ENCODE measurements at places on chromosomes 3 and 15. TPM values are rescaled to one million over a fixed set of nuclear protein-coding genes. Genes with fewer than 3 reads are reported as not detected.

DNA sequence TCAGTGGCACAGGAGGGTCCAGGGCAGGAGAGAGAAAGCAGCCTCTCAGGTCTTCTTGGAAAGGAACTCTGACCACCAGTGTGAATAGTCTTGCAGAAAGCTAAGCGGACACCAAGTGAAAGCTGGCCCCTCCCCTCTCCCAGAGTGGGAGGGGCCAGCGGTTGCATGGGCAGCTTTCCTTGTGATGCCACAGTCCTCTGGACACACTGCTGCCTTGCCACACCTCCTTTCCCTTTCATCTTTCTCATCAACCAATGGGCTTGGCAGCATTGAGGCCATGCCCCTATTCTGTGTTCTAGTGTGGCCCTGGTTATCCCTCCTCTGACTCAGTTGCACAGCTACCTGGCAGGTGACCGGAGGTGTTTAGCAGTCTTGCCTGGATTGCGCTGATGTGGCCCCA is 49.7 kb upstream of the GOLGA6B start:
- no peak for DNase-seq
- H3K27ac ChIP-seq: no peak overlapping the region
- H3K36me3 ChIP-seq: no peaks in the 10 kb centered on the region
- no peaks in the 10 kb centered on the region for H3K4me1 ChIP-seq
- no peaks in the 10 kb centered on the region for H3K27me3 ChIP-seq

GP5 gene
- total RNA-seq: not detected

ERICH6 gene
- not detected for total RNA-seq

DNA sequence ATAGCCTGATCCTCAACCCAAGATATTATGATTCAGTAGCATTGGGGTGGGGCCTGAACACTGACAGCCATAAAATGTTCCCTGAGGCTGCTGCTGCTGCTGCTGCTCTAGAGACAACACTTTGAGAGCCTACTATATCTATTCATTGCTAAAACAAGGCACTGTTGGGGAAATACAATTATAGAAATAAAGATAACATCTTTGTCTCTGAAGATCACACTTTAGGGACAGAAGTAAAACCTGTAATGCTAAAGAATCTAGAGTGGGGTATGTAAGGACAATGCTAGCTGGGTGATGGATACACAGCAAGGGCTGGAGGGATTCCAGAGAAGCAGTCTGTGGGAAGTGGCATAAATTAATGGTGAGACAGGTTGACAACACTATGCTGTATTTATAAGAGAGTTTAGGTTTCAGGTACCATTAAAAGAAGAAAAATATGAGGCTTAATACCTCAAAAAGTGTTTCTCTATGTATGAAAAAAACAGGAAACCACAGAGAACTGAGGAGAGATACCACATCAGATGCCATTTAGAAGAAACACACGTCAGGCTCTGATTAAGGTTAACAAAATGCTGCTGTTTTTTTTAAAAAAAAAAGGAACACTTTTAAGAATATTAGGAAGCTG is 115.9 kb downstream of the CBLB start:
- DNase-seq: no peak
- no peak overlapping the region for H3K4me3 ChIP-seq
- no peak overlapping the region for H3K27ac ChIP-seq
- H3K4me1 ChIP-seq: no peaks in the 10 kb centered on the region
- no peaks in the 10 kb centered on the region for H3K27me3 ChIP-seq

- no peaks in the 10 kb centered on the region for H3K27me3 ChIP-seq
- H3K4me3 ChIP-seq: no peak overlapping the region
- no peak overlapping the region for H3K27ac ChIP-seq
- H3K36me3 ChIP-seq: peaks cover 7% of the 10 kb centered on the region
These were observed 32.8 kb downstream of the ZXDC start for GRCh38 chr3:126442856-126443242.

- H3K27me3 ChIP-seq: no peaks in the 10 kb centered on the region
- no peak overlapping the region for H3K4me3 ChIP-seq
- no peaks in the 10 kb centered on the region for H3K36me3 ChIP-seq
These were observed 179.1 kb downstream of the SLC9A9 start for GRCh38 chr3:143668924-143669790.

- H3K36me3 ChIP-seq: no peaks in the 10 kb centered on the region
- no peak overlapping the region for H3K4me3 ChIP-seq
- no peaks in the 10 kb centered on the region for H3K27me3 ChIP-seq
- H3K27ac ChIP-seq: no peak overlapping the region
These were observed 36.0 kb downstream of the ARHGAP31 start for GRCh38 chr3:119330181-119330580.

DNA sequence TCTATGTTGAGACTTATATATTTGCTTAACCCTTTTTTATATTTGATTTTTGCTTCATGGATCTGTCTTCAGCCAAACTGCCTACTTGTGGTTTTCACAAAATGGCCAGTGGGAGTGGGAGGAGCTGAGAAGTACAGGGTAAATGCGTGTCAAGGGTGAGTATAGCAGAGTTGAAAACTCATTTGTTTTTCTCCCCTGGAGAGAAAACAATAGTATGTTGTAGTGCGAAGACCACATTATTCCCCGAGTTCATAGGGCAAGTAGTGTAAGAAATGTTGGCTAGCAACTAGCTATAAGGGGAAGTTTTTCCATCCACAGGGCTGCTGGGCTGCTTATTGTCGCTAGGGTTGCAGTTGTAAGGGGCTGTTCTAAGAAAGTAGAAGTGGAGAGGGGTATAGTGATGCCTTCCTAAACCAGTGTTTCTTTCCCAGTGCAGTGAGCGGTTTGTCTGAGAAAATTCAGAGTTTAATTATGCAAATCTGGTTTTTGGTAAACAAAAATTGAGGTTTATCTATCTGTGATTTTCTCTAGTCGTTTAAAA is 153.8 kb upstream of the AZI2 start:
- H3K36me3 ChIP-seq: no peaks in the 10 kb centered on the region
- H3K27me3 ChIP-seq: no peaks in the 10 kb centered on the region
- peaks cover 4% of the 10 kb centered on the region for H3K4me1 ChIP-seq
- H3K4me3 ChIP-seq: no peak overlapping the region
- no peak overlapping the region for H3K27ac ChIP-seq

GRCh38 chr15:72733941-72734738 is 48.1 kb downstream of the BBS4 start:
- no peak overlapping the region for H3K27ac ChIP-seq
- no peaks in the 10 kb centered on the region for H3K27me3 ChIP-seq
- peaks cover 21% of the 10 kb centered on the region for H3K4me1 ChIP-seq
- H3K36me3 ChIP-seq: peaks cover 18% of the 10 kb centered on the region
- no peak for DNase-seq

- no peak overlapping the region for H3K4me3 ChIP-seq
- no peaks in the 10 kb centered on the region for H3K27me3 ChIP-seq
- no peaks in the 10 kb centered on the region for H3K36me3 ChIP-seq
- H3K4me1 ChIP-seq: peaks cover 88% of the 10 kb centered on the region
- no peak for DNase-seq
These were observed 8.0 kb downstream of the TBC1D2B start for GRCh38 chr15:78069462-78070029.

DNA sequence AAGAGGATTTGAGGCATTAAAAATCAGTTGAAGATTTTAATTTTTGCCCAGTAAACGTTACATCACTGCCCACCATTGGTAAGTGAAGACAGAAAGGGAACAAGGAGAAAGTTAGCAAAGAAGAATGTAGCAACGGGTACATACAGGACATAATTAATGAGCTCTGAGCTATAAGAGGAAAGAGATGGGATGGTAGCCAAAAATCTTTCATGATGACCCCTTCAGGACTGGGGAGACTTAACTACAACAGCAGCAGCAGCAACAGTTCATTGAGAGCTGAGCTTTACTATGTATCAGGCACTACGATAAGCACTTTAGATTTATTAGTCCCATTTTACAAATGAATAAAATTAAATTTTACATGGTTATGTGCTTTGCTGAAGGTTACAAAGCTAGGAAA is 18.4 kb downstream of the EMC4 start:
- H3K27me3 ChIP-seq: no peaks in the 10 kb centered on the region
- no peak overlapping the region for H3K4me3 ChIP-seq
- DNase-seq: no peak
- no peaks in the 10 kb centered on the region for H3K36me3 ChIP-seq
- no peak overlapping the region for H3K27ac ChIP-seq
- no peaks in the 10 kb centered on the region for H3K4me1 ChIP-seq

DNA sequence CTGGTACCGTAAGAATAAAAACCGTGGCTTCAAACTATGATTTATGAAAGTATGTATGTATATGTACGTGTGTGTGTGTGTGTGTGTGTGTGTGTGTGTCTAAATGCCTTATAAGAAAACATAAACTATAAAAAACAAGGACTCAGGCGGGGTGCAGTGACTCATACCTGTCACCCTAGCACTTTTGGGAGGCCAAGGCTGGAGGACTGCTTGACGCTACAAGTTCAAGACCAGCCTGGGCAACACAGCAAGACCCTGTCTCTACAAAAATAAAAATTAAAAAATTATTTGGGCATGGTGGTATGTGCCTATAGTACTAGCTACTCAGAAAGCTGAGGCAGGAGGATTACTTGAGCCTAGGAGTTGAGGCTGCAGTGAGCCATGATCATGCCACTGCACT is 29.1 kb downstream of the CCPG1 start:
- H3K27me3 ChIP-seq: no peaks in the 10 kb centered on the region
- no peaks in the 10 kb centered on the region for H3K4me1 ChIP-seq
- no peak for DNase-seq
- no peak overlapping the region for H3K4me3 ChIP-seq
- H3K36me3 ChIP-seq: peaks cover 18% of the 10 kb centered on the region
- no peak overlapping the region for H3K27ac ChIP-seq

TMC3 gene
- total RNA-seq: 0.33 TPM

DNA sequence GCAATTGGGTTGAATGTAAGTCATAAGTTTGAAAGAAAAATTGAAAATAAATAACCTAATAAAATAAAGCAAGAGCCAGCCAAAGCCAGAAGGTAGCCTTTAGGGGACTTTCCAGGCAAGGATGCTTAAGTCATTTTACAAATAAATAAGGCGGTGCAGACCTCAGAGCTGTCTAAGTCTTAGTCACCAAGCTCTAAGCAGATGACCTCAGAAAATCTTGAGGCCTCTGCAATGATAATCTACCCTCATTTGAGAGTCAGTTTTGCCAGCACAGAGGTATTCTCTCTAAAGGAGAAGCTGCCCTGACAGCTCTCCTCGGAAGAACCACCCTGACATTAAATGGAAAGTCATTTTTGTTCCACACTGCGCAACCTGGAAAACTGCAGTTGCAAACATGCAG is 113.9 kb downstream of the OXNAD1 start:
- no peak overlapping the region for H3K4me3 ChIP-seq
- no peaks in the 10 kb centered on the region for H3K27me3 ChIP-seq
- H3K4me1 ChIP-seq: no peaks in the 10 kb centered on the region
- DNase-seq: no peak
- H3K27ac ChIP-seq: no peak overlapping the region
- H3K36me3 ChIP-seq: no peaks in the 10 kb centered on the region

DNA sequence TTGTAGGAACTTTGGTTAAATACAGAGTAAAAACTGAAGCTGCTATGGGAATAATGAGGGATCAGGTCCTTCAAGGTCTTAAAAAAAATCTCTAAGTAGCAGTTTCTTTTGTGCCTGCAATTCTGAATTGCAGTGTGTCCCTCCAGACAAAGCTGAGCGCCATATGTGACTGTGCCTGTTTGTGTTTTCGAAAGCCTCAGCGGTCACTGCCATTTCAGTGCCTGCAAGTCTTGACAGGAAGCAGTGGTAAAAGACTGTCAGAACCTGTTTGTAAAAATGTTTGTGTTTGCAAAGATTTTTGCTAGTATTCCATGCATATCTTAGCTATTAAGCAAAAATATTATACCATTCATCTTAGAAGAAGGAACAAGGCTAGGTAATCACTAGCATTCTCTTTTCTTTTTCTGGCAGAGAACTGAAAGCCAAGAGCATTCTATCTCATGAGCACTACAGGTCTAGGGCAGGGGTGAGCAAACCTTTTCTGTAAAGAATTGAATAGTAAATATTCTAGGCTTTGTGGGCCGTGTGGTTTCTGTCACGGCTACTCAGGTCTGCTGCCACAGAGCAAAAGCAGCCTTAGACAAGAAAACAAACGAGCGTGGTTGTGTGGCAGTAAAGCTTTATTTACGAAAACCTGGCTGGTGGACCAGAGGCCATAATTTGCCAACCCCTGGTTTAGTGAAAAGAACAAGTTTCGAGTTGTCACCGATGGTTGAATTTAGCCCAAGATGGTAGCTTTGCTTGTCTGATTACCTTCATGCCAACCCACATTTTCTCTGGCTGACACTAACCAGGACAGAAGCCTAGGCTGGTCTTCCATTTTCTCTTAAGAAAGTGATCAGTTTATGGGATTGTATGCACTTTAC is 134.4 kb downstream of the CACNA1D start:
- no peaks in the 10 kb centered on the region for H3K27me3 ChIP-seq
- H3K27ac ChIP-seq: no peak overlapping the region

DNA sequence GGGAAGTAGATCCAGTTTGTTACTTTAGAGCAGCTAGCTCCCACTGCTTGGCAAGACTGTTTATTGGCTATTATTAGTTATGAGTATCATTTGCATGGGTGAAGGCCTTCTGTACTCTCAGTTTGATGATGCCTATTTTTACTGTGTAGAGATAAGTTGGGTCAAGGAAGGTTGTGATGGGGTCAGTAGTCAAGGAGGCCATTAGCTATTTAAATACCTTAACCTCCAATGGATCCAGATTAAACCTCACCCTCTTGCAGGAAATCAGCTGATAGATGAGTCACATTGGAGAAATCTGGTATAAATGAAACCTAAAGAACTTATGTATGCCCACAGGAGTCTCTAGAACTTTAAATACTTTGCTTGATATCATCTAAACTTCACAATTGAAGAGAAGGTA is 45.0 kb downstream of the THBS1 start:
- H3K27me3 ChIP-seq: no peaks in the 10 kb centered on the region
- peaks cover 15% of the 10 kb centered on the region for H3K4me1 ChIP-seq
- H3K36me3 ChIP-seq: no peaks in the 10 kb centered on the region
- H3K27ac ChIP-seq: no peak overlapping the region

DNA sequence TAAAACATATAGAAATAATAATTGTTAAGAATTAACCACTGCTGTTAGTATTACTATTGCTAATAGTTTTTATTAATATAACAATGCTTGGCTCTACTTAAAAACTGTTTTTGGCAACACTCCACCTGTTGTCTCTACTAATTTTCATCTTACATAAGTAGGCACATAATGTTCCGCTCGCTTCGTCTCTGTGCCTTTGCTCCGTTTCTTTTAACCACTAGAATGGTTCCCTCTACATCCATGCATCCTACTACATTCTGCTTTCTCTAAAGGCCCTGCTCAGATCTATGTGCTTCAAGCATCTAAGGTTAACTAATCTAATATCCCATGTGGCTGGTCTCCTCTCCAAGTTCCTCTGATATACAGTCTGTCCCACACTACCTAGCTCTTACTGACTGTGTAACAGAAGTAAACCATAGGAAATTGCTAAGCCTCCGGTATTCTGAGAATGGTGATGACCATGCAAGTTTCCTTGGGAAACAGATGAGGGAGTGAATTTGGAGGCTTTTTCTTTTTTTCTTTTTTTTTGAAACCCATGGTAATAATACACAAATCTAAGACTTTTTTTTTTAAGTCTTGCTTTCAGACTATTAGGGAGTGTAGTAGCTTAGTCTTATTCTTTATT is 138.3 kb downstream of the P3H2 start:
- peaks cover 5% of the 10 kb centered on the region for H3K4me1 ChIP-seq
- no peaks in the 10 kb centered on the region for H3K27me3 ChIP-seq
- no peaks in the 10 kb centered on the region for H3K36me3 ChIP-seq
- no peak overlapping the region for H3K4me3 ChIP-seq

All from body of pancreas (tissue), 4 donors.